ENCODE measurements at places on chromosomes 12 and 14.

DNA sequence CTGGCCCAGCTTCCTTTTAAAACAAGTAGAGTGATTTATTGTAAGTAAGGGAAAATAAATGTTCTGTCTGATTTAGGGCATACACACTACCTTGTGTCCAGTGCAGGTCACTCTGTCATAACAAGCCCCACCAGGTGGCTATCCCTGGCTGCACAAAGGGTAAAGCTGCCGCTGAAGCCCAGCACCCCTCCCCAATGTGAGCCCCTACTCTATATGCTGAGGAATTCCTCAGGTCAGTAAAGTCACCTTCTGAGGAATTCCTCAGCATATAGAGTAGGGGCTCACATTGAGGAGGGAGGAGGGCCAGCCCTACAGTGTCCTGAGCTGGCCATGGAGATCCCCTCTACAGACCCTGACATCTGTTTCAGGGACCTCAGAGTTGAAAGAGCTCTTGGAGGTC is 67.2 kb downstream of the TBC1D30 start:
- no peak for DNase-seq

DNA sequence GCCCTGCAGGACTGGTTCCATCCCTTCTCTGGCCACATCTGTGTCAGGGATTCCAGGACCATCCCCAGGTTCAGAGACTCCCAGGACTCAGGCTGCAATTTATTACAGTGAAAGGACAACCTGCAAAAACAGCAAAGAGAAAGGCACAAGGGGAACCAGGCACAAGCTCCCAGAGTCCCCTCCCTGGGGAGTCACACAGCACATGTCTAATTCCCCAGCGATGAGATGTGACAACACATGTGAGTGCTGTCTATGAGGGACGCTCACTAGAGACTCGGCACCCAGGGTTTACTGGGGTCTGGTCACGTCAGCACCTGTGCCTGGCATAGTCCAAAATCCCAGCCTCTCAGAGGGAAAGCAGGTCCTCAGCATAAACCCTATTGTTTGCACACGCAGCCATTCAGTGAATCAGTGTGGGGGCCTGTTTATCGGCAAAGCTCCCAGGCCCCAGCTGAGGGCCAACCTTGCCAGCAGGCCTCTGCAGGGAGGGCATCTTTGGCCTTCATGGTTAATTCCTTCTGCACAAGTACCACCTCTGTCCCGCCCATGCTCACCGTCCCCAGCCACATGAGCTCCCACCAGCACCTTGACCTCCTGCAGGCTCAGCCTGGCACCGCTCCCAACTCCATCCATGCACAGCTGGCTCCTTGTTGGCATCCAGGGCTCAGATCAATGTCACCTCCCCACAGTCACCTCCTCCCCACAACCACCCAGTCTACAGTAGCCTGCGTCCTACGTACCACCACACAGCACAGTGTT is 198.9 kb upstream of the SFSWAP start:
- DNase-seq: no peak

DNA sequence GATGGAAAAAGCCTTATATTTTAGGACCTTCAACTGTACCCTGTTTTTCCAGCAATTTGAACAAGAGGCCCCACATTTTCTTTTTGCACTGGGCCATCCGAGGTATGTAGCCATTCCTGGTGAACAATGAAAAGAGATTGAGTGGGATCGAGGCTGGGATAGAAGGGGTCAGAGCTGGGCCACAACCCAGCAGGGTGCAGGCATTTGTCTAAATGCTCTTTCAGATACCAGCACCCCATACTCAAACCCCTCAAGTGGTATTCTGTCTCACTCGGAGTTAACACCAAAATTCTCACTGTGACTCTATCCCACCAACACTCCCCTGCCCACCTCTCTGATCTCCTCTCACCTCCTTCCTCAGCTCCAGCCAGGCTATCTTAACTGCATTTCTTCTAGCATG is 26.8 kb downstream of the DUSP6 start:
- no peak for DNase-seq

DNA sequence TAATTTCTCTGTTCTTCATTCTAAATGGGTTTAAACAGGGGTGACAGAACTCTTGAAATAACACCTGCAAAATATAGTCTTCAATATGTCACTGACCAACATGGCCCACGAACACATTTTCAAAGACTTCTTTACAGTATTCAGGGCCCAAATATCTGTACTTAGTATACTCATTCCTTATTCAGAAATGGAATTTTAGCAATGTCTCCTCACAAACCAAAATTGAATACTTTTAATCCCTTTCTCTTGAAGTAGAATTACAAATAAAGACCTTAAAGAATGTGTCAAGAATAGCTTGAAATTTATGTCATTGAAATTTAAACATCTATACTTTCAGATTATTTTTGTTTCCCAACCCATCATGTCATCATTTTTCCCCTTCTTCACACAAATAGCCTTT is 263.1 kb downstream of the LRIG3 start:
- no peak for DNase-seq

- no peak for DNase-seq
Measured at GRCh38 chr14:90866833-90867232, 50.6 kb upstream of the TTC7B start.

DNA sequence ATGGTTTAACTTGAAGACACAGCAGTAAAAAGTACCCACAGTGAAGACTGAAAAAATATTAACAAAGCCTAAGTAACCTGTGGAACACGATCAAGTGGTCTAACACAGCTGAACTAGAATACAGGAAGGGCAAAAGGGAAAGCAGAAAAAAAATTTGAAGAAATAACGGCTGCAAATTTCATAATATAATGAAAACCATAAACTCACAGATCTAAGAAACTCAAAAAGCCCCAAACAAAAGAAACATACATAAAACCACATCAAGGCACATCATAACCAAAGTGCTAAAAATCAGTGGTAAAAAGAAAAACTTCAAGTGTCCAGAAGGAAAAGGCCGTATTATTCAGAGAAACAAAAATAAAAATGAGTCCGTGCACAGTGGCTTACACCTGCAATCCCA is 30.9 kb downstream of the SPPL3 start:
- DNase-seq: no peak

DNA sequence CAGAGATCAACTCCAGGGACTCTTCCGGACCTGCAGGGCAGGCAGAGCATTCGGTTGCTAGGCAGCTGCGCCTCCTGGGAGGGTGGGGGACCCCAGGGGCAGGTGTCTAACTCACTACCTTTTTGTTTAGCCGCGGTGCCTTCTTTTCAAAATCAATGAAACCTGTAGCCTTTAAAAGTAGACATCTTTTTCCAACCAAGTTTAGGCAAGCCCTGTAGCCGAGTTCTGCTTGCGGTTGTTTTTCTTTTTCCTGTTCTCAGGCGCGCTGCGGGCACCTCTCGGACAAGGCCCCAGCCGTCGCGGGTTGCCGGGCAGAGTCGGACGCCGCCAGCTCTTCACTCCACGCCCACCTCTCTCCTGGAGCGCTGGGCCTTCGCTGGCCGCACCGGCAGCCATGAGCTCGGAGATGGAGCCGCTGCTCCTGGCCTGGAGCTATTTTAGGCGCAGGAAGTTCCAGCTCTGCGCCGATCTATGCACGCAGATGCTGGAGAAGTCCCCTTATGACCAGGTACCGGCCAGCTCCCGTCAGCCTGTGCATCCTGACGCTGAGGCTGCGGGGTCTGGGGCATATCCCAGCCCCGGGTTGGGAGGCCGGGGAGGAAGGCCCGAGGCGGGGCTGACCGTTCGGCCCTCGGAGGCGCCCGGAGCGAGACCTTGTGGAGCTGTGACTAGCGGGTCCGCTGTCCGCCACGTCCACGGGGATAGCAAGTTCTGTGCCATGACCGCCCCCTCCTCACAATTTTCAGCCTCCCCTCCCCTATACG is at the start of gene TTC8:
Gene TTC8 (plus strand): TSS at position 338 of the 764 bp plus-strand sequence. CDS start 57 bp downstream, at position 395.
- peak; percentile 60 for DNase-seq

DNA sequence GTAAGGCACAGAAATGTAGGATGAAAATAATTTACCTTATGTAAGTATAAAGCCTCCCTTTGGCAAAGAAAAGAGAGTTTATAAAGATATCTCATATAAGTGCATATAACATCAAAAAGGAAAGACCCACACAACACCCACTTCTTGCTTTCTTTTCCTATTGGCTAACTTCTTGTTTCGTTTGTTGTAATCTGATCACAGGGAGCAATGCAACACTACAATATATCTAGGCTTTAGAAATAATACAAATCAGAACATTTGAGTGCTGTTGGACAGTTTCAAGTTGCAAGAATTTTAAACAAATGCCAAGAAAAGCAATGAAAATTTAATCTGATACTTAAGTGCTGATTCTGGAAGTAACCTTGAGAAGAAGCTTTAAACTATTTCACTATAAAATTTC is 1.3 kb downstream of the FGD6 start:
- DNase-seq: no peak

GRCh38 chr12:9706086-9706685 is 26.7 kb downstream of the CLECL1 start:
- DNase-seq: no peak

GRCh38 chr12:87870061-87870460 is 159.1 kb downstream of the C12orf50 start:
- no peak for DNase-seq

DNA sequence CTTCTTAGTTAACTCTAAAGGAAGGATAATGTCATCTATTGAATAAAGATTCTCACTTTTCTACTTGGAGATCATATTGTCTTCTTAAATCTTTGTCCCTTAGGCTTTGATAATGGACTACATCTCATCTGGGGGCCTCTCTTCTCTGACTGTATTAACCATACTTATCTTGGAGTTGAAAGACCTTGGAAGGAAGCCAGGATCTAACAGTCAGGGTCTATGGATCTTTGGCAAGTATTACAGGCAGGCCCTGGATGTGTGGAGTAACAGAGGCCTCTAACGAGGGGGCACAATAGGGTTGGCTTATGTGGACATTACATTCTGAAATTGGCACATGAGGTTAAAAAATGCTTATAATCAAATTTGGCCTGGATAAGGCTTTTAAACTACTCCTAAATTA is 513.8 kb downstream of the NRXN3 start:
- DNase-seq: no peak
